ENCODE measurements at places on chromosomes 1 and 21. TPM values are rescaled to one million over a fixed set of nuclear protein-coding genes. Genes with fewer than 3 reads are reported as not detected.

AJAP1 gene
- 0.04 TPM for polyA plus RNA-seq

IFI44L gene
- 10.3 TPM for polyA plus RNA-seq

UFC1 gene
- 114 TPM for polyA plus RNA-seq

MCOLN2 gene
- polyA plus RNA-seq: 19.0 TPM

PRAMEF14 gene
- polyA plus RNA-seq: not detected

CHIA gene
- not detected for polyA plus RNA-seq

CITED4 gene
- polyA plus RNA-seq: 13.0 TPM

GRCh38 chr1:3155056-3155925 is 86.3 kb downstream of the PRDM16 start:
- H3K4me1 ChIP-seq: peaks cover 5% of the 10 kb centered on the region
- H3K36me3 ChIP-seq: no peaks in the 10 kb centered on the region
- no peak overlapping the region for H3K27ac ChIP-seq
- H3K4me3 ChIP-seq: no peak overlapping the region
- DNase-seq: no peak

GRCh38 chr1:233485385-233485784 is 128.5 kb upstream of the KCNK1 start:
- no peak overlapping the region for H3K27ac ChIP-seq
- no peak overlapping the region for H3K4me3 ChIP-seq
- no peaks in the 10 kb centered on the region for H3K4me1 ChIP-seq
- H3K36me3 ChIP-seq: no peaks in the 10 kb centered on the region

GRCh38 chr1:201783058-201783457 is 45.9 kb upstream of the IPO9 start:
- H3K36me3 ChIP-seq: peaks cover 72% of the 10 kb centered on the region
- no peaks in the 10 kb centered on the region for H3K4me1 ChIP-seq
- no peak for DNase-seq
- no peak overlapping the region for H3K4me3 ChIP-seq

DNA sequence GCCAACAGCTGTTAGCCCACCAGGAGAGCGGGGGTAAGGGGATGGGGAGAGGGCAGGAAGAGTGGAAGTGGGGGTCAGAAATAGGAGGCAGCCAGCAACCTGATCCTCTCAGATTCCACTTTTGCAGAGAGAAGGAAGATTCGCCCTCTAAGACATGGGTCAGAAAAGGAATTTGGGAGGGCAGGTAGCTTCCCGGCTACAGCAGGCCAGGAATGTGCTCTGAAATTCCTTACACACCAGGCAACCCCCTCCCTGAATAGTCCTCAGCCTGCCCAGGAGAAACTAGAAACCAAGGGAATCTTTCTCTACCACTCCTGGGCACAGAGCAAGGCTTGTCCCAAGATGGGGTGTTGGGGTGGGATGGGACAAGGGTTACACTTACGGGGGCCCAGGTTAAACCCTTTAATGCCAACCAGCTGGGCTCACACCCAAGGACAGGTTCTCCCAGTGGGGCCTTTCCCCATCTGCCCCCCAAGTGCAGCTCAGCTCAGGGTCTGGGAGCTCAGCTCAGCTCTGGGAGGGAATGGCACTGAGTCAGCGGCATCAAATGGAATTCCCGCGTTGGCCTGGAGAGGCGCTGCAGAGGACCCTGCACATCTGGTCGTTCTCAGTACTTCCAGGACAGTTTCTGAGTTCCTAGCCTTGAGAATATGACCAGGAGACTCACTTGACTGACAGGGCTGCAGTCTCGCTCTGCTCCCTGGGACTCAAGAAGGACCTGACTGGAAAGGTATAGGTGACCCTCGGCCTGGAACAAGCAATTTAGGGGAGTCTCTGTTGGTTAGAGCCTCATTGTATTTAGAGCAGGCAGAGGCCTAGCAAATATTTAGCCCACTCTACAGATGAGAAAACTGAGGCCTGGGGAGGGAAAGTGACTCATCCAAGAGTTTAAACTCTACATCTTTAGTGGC is 761 bp downstream of the TNNT2 start:
- H3K4me1 ChIP-seq: no peaks in the 10 kb centered on the region
- H3K36me3 ChIP-seq: no peaks in the 10 kb centered on the region
- no peak overlapping the region for H3K4me3 ChIP-seq
- no peak overlapping the region for H3K27ac ChIP-seq
- no peaks in the 10 kb centered on the region for H3K27me3 ChIP-seq

GRCh38 chr1:29668551-29669157 is 432.3 kb downstream of the PTPRU start:
- no peaks in the 10 kb centered on the region for H3K4me1 ChIP-seq
- no peaks in the 10 kb centered on the region for H3K27me3 ChIP-seq
- no peak overlapping the region for H3K4me3 ChIP-seq
- H3K27ac ChIP-seq: no peak overlapping the region

DNA sequence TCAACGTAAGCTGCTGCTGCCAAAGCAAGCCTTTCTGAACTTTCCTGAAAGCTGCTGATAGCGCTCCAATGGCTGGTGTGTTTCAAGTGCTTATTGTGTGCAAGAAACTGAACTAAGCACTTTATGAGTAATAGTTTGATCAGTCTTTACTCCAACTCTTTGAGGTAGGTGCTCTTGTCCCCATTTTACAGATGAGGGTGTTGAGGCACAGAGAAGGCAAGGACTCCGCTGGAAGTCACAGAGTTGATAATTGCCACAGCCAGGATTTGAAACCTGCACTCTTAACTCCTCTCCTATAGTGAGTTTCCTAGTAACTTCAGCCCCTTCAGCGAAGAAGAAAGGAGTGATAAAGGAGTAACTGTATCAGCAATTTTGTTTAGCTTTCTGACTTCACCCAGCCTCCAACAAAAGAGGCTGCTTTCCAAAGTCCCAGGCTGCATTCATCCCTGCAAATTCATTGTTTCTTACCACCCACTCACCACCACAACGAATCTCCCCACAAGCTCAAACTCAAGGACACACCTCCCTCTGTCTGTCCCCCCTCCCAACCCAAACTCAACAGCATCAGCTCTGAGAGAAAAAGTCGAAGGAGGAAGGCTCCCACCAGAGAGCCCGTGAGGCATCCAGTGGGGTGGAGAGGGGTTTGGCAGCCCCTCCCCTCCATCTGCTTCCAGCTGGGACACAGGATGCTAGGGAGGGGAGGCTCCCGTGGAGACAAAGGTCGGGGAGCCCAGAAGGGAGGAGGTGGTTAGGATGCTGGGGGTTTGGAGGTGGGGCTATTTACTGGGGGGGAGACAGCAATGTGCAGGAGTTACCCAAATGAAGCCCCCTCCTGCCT is 139.6 kb downstream of the NAV1 start:
- H3K36me3 ChIP-seq: no peaks in the 10 kb centered on the region
- H3K27me3 ChIP-seq: no peaks in the 10 kb centered on the region
- no peak overlapping the region for H3K4me3 ChIP-seq
- peaks cover 20% of the 10 kb centered on the region for H3K4me1 ChIP-seq
- DNase-seq: no peak

- H3K4me1 ChIP-seq: no peaks in the 10 kb centered on the region
- H3K27me3 ChIP-seq: no peaks in the 10 kb centered on the region
- H3K36me3 ChIP-seq: no peaks in the 10 kb centered on the region
- H3K27ac ChIP-seq: peak overlapping the region; percentile 95
- DNase-seq: peak; percentile 86
These were observed 746 bp upstream of the LAMC1 start for GRCh38 chr1:183022202-183023145.

GRCh38 chr21:45152265-45152746 is 77.9 kb downstream of the ADARB1 start:
- H3K4me1 ChIP-seq: peaks cover 42% of the 10 kb centered on the region
- no peak overlapping the region for H3K4me3 ChIP-seq
- DNase-seq: peak; percentile 92
- no peaks in the 10 kb centered on the region for H3K27me3 ChIP-seq

- no peak overlapping the region for H3K27ac ChIP-seq
- no peak overlapping the region for H3K4me3 ChIP-seq
- no peaks in the 10 kb centered on the region for H3K4me1 ChIP-seq
- no peaks in the 10 kb centered on the region for H3K27me3 ChIP-seq
These were observed 21.2 kb upstream of the CHI3L1 start for GRCh38 chr1:203207751-203208150.

DNA sequence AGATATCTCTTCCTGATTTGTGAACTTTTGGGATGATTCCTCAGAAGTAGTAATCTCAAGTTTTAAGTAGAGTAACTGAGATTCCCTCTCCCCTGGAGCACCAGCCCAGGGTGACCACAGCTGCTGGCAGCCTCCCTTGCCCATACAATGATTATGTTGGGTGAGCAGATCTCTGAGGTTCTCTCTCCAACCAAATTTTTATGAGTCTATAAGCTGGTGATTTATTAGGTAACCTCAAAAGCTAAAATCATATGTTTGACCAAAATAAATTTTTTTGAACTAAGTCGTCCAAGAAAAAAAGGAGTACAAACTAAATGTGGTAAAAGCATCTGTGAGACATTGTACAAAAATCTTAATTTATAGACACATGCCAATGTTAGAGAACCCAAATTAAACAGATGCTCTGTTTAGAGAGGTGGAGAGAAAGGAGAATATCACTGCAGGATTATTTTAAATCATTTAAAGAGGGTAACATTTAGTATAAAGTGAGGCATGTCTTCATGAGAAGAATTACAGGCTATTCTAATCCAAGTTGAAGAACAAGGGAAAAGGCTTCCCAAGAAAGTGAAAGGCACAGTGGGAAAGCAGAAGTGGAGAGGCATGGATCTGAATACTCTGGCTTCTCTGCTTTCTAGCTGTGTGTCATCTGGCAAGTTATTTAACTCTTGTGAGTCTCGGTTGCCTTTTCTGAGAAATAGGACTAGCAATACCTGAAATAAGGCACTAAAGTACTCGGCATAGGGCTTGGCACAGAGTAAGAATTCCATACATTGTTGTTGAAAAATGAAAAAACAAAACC is 2.5 kb downstream of the AKNAD1 start:
- no peak overlapping the region for H3K27ac ChIP-seq
- H3K4me1 ChIP-seq: peaks cover 13% of the 10 kb centered on the region
- H3K36me3 ChIP-seq: no peaks in the 10 kb centered on the region
- no peak for DNase-seq

DNA sequence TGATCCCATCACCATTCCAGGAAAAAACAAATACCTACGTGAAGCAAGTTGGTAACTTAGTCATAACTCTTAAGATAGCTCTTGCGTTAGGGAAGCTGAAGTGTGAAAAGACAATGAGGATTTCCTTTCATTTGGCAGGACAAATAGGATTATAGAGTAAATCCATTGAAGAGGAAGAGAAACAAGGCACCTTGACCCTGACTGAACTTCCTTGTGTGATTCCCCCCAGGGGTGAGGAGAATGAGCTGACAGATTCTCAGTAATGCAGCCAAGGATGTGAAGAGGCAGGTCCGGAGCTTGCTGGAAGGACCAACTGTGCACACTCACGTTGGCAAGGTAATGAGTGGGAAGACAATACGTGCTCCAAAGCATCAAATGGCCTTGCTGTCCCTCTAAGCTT is 55.0 kb upstream of the HMCN1 start:
- H3K36me3 ChIP-seq: no peaks in the 10 kb centered on the region
- no peak overlapping the region for H3K4me3 ChIP-seq
- no peaks in the 10 kb centered on the region for H3K27me3 ChIP-seq
- DNase-seq: no peak
- H3K27ac ChIP-seq: no peak overlapping the region
- H3K4me1 ChIP-seq: peaks cover 54% of the 10 kb centered on the region

- H3K27me3 ChIP-seq: no peaks in the 10 kb centered on the region
- no peak overlapping the region for H3K27ac ChIP-seq
- H3K36me3 ChIP-seq: no peaks in the 10 kb centered on the region
- no peak overlapping the region for H3K4me3 ChIP-seq
- no peaks in the 10 kb centered on the region for H3K4me1 ChIP-seq
These were observed 5.5 kb upstream of the PADI1 start for GRCh38 chr1:17199267-17200044.

DNA sequence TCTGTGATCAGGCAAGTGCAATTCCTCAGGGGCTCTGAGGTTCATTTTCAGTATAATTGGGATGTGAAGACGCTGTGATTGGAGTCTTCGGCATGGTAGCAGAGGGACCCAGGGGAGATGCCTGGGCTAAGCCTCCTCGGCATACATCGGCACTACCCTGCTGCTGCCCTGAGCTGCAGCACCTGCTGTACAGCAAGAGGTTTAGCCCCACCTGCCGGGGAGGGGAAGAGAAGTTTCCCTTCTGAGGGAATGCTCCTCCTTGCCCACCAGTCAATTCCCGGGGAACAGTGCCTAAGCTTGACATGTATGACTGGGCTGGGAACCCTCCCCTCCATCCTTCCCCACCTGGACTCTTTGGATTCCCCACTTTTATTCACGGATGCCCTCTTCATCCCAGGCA is 24.9 kb downstream of the CNIH3 start:
- no peaks in the 10 kb centered on the region for H3K36me3 ChIP-seq
- H3K4me1 ChIP-seq: no peaks in the 10 kb centered on the region
- no peak overlapping the region for H3K27ac ChIP-seq
- H3K27me3 ChIP-seq: no peaks in the 10 kb centered on the region
- DNase-seq: no peak

DNA sequence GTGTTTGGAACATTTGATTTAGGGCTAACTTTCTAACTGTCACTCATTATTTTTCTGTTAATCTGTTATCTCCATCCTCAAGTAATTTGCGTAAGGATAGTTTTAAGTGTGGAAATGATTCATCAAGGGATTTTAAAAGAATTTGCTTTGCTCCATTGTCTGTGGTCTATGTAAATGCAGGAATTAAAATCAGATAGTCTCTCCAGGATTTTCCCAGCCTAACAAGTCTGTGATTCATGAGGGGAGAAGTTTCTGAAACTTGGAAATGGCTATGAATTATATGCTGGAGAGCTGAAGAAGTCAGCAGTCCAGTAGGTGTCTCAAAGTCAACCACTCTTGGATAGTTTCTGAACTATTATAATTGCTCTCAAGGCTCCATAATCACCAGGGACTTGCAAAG is 264.5 kb downstream of the MRPL39 start:
- no peaks in the 10 kb centered on the region for H3K4me1 ChIP-seq
- no peaks in the 10 kb centered on the region for H3K36me3 ChIP-seq
- DNase-seq: no peak
- H3K27me3 ChIP-seq: no peaks in the 10 kb centered on the region

- no peaks in the 10 kb centered on the region for H3K27me3 ChIP-seq
- DNase-seq: no peak
- H3K36me3 ChIP-seq: no peaks in the 10 kb centered on the region
These were observed 230.8 kb downstream of the BARHL2 start for GRCh38 chr1:90486134-90486824.

DNA sequence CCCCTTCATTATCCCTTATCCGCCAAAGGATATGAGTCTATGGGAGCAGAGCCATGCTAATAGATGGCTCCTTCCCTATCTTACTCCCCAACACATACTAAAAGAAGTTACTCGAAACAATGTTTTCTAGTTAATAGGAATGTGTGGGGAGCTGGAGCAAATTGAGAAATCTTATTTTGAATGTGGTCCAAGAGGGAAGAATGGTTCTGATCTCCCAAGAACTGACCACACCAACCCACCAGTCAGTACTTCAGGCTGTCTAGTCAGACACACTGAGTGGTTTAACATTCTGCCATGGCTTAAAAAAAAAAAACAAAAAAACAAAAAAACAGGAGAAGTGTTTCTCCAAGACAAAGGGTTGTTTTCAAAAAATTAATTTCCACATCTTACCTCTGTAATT is 31.5 kb upstream of the DNASE2B start:
- no peaks in the 10 kb centered on the region for H3K36me3 ChIP-seq
- H3K27me3 ChIP-seq: no peaks in the 10 kb centered on the region
- no peak overlapping the region for H3K4me3 ChIP-seq
- peaks cover 5% of the 10 kb centered on the region for H3K4me1 ChIP-seq
- no peak for DNase-seq

All from spleen (tissue), 13 donors.